ENCODE measurements at places on chromosomes 5 and 9. TPM values are rescaled to one million over a fixed set of nuclear protein-coding genes. Genes with fewer than 3 reads are reported as not detected.

DNA sequence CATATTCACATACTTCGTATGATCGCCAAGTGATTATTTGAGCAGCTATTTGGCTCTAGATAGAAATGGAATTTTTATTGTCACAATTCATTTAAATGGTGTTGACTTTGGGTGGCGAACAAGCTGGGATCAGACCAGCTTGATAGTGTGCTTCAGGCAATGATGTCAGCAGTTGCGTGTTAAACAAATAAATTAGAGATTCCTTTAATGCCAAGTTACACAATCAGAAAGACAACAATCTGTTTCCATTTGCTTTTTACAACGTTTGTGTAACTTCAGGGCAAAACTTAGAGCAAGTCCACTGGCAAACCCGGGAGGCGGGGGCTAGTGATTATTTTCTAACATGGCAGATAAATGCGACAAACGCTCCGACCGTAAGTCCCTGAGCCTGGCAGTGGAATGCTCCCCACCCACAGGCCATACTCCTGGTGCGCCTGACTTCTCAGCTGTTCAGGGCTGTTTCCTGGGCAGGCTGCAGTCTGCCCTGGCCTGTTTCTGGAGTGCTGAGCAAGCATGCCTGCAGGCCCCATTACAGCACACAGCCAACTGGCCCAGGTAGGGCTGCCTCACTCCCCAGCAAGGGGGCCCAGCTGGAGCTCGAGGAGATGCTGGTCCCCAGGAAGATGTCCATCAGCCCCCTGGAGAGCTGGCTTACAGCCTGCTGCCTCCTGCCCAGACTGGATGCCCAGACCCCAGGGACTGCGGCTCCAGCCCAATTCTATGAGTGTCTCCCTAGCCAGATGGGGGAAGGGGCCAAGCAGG is 88.7 kb downstream of the BASP1 start:
- peak; percentile 99 for DNase-seq

- DNase-seq = no peak
Measured at GRCh38 chr5:89129941-89130340, 247.0 kb upstream of the MEF2C start.

DNA sequence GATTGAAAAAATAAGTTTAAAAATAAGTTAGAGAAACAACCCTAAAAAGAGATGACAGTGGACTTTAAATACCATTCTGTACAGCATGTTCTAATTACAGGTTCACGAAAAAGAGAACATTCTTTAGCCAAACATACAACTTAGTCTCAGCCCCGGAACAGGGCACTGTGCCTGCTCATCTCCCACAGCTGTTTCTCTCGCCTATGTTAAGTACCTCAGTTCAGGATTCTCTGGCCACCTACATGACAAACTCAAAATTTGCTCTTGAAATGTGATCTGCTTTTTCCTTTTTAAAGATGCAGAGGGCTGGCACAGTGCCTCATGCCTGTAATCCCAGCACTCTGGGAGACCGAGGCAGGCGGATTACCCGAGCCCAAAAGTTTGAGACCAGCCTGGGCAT is 52.3 kb downstream of the MYO10 start:
- DNase-seq = no peak

DNA sequence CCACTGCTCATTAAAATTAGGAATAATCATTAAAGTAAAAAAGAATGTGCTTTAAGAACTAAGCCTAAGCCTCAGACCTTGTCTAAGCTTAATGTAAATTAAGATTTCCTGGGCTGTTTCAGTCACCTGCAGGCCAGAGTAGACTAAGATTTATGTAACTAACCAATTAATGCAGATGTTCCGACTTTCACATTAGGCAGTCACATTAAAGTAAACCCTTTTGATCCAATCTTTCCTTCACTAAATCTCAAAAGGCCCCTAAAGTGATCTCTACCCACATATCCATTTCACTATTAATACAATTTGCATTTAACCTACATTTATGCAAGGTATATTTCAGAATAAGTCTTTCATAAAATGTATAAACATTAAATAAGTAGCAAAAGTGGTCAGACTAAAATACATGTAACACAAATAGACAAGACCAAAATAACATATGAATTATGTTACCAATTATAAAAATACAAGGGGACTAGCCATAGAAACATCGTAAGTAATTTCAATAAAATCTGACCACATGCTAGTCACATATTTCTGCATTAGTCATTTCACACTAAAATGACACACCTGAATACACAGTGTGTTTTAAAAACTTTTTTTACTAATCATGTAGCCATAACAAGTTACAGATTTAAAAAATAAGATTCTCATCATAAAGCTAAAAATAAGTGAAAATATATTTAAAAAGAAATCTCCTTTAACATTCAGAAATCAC is 7.7 kb downstream of the NR3C1 start:
- no peak for DNase-seq

- no peak for DNase-seq
Measured at GRCh38 chr9:125971050-125971449, 223.9 kb downstream of the PBX3 start.

GRCh38 chr5:121430538-121430937 is 421.1 kb upstream of the FTMT start:
- DNase-seq = no peak

GRCh38 chr5:12322042-12322441 is 417.8 kb upstream of the CTNND2 start:
- DNase-seq = no peak

DNA sequence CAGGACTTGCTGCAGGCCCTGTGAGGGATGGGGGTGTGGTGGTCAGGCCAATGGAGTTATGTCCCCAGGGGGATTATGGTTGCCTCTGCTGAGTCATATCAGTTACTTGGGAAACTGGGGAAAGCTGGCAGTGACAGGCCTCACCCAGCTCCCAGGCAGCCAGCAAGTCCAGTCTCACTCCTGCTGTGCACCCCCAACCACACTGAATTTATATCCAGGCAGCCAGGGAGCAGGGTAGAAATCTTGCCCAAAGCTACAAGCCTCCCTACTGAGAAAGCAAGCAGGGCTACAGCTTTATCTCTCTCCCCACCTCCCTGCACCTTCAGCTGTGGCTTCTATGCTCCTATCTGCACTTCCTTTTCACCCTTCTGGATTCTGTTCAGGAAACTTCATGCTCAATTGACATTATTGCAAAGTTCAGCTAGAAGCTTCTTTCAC is 2076.0 kb upstream of the CDH9 start:
- DNase-seq = no peak

- no peak for DNase-seq
Measured at GRCh38 chr9:14356351-14357265, 42.7 kb upstream of the NFIB start.

DNA sequence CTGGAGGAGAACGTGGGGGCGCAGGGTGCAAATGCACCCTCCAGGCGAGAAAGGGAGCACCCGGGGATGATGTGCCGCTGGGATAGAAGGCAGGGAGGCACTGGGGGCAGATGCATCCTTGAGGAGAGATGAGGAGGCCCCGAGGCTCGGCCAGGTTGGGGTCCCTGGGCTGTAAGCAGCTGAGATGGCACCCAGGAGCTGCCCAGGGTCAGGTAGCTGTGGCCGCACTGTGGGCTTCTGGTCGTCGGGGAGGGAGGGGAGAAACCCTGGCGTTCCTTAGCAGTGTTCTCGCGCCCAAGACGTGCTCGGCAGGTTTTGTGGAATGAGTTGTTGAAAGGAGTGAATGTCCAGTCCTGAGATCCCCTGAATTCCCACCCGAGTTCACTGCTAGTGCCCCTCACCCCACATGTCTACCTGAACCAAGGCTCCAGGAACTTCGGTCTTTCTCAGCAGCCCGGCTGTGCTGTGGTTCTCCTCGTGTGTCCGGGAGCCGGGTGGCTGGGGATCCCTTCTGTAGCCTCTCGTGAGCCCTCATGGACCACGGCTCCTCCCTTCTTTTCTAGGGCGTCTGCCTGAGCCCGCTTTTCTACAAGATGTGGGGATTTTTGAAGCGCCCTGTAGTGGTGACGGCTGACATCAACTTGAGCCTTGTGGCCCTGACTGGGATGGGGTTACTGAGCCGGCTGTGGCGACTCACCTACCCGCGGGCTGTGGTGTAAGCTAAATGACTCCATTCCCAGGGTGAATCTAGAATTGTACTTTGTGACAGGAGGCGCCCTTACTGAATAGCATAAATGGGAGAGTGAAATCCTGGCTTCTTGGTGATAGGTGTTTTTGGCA is 1.1 kb downstream of the POMT1 start:
- no peak for DNase-seq

DNA sequence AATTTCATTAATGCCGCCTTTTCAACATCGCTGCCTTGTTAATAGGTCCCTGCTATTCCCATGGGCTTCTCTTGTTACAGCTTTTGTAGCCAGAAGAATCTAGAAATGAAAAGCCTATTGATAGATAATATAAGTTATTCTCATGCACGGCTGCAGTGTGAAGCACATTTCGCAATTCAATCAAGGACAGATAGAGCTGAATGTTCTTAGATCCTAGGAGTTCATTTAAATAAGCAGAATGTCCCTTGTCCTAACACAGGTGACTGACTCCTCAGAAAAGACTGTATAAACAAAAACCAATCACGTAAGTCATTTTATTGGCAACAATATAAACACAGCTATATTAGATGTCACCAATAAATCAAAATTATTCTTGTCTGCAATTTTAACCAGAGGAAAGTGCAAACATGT is 9.4 kb downstream of the GLIS3 start:
- no peak for DNase-seq

- DNase-seq = no peak
Measured at GRCh38 chr5:115857057-115857479, 15.3 kb downstream of the AP3S1 start.

GRCh38 chr5:73130811-73131210 is 10.4 kb downstream of the TMEM171 start:
- no peak for DNase-seq

DNA sequence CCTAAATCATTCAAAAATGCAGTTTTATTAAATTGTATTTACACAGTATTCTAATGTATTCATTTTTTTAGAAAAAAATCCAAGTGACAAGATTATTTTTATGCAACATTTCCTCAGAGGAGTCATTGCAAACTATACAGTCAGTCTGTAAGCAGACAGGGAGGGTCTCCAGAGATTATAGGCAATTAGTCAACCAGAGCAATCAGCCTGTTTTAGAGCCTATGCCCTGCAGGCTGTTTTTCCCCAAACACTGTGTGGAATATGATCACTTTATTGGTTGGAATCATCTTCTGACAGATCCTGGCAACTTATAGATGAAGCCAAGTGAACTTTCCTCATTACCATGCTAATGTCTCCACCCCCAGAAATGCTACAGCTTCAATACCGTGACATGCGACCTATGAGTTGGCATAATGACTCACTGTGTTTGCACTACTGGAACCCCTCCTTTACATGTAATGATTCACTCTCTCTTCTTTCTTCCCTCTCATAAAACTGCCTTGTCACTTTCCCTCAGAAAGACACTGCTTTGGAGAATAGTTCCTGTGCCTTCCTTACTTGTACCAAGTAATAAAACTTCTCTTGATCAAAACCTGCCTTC is 577.7 kb upstream of the FTMT start:
- peak; percentile 98 for DNase-seq

GRCh38 chr5:36177715-36178523 is 26.0 kb downstream of the SKP2 start:
- peak; percentile 46 for DNase-seq

DNA sequence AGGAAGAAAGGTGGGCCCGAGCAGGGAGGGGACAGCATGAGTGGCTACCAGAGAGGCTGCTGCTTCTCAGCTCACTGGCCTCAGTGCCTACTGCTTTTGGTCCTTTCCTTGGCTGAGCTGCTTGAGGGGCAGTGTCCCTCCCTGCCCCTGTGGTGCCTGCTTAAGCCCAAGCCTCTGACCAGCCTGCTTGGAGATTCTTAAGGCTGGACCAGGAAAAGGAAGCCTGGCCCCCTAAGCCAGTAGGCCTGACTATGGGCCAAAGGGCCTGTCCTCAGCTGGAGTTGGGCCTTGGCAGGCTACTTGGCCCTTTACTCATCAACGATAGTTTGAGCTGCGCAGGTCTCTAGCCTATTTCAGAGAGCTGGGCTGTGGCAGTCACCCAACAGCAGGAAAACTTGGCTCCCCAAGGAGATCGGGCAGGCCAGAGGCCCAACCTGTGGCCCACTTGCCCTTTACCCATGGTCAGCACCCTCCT is 24.9 kb downstream of the TCF7 start:
- DNase-seq = no peak

- no peak for DNase-seq
Measured at GRCh38 chr9:21803649-21804048, 1.2 kb downstream of the MTAP start.

DNA sequence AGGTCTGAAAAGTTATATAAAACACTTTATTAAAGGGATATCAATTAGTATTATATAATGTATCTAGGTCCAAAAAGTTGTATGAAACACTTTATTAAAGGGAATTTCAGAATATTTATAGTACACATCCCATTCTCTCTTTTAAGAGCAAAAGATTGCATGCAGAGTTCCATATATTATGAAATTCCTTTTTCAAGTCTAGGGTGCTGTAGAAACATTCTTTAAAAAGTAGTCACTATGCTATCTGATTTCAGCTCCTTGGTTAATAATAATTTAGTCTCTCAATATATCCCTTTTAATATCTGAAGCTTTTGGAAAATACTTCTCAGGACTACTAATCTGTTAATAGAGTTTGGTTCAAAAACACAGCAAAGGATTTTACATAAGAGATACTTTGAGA is 1496.1 kb upstream of the C9orf72 start:
- no peak for DNase-seq

DNA sequence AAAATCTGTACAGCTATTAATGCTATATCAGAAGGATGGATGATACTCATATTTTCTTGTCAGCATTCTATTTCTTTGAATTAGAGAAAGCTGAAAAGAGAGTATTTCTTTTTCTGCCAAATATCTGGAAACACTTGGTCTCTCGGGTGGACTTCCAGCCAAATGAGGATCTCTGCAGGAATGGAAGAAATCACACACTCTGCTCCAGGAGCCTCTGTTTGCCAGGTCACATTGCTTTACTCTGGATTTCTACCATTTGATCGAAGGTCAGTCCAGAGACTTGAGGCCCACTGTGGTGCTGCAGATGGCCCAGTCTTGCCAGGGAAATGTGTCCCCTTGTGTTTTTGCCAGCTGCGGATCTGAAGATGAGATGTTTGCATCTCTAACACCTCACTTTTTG is 154.1 kb downstream of the PCSK1 start:
- DNase-seq = no peak

GRCh38 chr5:124628721-124629596 is 117.5 kb downstream of the ZNF608 start:
- no peak for DNase-seq

DNA sequence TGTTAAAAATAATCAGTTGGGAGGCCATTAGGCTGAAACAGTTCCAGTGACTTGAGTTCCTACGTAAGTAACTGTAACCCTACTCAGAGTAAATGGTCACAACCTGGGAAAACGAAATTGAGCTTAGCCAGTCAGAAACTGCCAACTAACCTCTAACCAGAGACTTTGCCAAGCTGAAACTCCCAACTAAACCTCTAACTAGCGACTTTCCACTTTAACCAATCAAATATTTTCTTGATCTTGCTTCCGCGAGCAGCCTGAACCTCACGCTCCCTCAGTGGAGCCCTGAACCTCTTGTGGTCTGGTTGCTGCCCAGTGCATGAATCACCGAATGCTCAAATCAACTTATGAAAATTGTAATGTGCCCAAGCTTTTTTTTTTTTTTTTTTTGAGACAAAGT is 156.2 kb downstream of the MED10 start:
- no peak for DNase-seq

- DNase-seq = no peak
Measured at GRCh38 chr9:134339183-134339806, 13.0 kb downstream of the RXRA start.

The IQGAP2 gene
- total RNA-seq = 0.15 TPM

The SPAAR gene
- 0.46 TPM for total RNA-seq

The IL33 gene
- not detected for total RNA-seq

The CLIC3 gene
- not detected for total RNA-seq

The BARHL1 gene
- not detected for total RNA-seq

The SPINK6 gene
- 0.52 TPM for total RNA-seq

The ADGRD2 gene
- total RNA-seq = not detected

The FAM120AOS gene
- 89.9 TPM for total RNA-seq

The KIF4B gene
- not detected for total RNA-seq

The GRM6 gene
- total RNA-seq = not detected

Measured in NCI-H460 (cell line).